ENCODE measurements at places on chromosomes 2 and 18.

DNA sequence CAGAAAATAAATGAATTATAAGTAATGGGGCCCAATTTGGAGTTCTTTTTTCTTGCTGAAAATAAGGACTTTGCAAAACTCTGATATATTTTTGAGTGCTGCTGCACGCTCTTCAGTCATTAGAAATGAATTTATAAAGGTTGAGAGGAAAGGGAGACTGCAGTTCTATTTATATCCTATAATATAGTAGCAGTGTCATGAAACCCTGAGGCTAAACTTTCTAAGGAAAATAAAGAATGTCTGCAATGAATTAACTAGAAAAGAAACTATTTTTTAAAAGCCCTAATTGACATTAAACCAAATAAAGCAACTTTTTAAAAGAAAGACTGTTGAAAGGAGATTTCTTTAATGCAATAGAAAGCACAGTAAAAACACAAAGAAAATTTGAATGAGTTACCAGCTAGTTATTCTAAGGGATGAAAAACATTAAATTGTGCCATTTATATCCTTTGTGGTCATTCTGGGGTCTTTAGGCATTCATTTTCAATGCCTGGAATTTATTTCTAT lies 1072.8 kb upstream of the TMEFF2 start:
- DNase-seq = no peak

DNA sequence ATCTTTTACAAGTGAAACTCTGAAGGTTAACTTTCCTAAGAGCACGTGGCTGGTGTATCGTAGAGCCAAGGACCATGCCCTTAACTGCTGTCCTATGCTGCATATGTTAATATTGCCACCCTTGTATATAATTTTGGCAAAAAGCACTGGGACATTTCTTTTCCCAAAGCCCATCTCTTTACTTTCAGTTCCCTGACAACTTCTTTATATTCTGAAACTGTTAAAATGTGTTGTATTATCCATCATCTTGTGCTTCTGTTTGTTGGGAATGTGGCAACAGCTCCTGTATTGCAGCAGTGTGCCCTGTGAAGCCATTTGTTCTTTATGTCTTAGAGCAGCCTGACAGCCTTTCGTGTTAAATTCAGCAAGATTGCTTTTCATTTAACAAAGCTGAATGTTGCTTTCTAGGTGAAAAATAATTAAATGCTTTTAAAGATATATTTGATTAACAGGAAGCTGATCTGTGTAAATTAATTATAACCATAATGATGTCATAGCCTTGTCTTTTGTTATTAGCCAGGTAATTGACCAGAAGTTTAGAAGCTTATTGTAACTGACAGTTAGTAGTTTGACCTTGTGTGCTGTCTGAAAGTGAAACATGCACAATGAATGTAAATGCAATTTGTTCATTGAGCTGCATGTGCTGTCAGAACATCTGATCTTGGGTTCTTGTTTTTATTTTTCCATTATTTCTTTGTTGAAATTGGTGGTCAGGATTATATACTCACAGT lies 9.7 kb downstream of the RHBDD1 start:
- DNase-seq = no peak

GRCh38 chr2:233270366-233270765 lies 18.9 kb downstream of the ATG16L1 start:
- no peak for DNase-seq

GRCh38 chr18:40868110-40868858 lies 1086.8 kb upstream of the PIK3C3 start:
- DNase-seq = no peak

- no peak for DNase-seq
Observed at GRCh38 chr18:48961547-48961946, 10.8 kb upstream of the SMAD7 start.

DNA sequence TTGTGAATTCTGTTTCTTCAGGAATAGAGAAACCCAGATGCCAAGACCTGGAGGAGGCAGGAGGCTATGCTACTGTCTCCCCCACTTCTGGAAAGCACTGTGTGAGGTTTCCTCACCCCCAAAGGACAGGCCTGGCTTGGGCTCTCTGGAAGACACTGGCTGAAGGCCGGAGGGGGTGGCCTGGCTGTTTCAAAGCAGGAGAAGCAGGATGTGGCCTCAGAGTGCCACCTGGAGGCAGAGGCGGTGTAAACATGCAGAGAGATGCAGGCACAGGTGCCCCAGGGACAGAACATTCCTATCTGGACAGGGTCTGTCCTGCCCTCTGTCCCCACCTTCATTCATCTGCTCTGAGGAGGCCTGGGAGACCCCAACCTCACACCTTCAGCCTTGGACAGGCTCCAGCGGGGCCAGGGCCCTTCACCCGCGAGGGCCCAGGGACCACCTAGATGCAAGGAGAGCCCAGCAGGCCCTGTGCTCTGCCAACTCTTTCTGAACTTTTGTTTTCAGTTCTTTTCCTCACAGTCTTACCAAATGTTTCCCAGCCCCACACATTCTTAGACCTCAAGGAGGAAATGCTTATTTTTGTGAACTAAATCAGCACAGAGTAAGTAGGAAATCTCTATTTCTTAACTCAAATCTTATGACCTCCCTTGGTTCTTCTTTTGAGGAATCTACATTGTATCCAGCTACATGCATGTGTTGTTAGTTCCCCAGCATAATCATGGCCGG lies 79.2 kb downstream of the LONRF2 start:
- peak; percentile 42 for DNase-seq

- no peak for DNase-seq
Observed at GRCh38 chr18:7945882-7946281, 378.8 kb downstream of the PTPRM start.

DNA sequence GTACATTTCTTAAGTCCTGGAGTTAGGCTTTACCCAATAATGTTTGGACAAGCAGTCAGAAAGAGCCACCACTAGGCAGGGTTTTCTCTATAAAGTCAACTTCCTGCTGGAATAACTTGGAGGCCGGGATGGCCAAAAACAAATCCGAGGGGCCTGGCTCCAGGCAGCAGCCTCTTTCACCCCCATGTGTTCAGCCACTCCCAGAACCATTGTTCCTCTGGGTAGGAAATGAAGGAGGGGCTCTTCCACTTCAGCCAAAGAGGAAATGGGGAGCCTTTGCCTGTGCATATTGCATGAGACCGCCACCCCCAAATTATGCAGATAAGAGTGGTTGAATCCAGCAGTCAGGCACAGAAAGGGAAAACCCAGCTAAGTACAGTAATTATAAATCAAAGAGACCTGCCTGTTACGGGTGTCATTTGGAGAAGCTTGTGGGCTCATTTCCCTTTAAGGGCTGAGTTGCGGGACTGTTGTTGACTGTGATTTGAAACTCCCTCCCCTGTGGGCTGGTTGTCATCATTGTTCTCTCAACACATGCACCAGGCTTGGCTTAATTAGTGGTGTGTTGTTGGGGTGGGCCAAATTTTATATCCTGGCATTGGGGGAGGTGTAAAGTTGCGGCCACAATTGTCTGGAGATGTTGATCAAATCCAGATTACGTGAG lies 212.8 kb upstream of the SOX11 start:
- no peak for DNase-seq

DNA sequence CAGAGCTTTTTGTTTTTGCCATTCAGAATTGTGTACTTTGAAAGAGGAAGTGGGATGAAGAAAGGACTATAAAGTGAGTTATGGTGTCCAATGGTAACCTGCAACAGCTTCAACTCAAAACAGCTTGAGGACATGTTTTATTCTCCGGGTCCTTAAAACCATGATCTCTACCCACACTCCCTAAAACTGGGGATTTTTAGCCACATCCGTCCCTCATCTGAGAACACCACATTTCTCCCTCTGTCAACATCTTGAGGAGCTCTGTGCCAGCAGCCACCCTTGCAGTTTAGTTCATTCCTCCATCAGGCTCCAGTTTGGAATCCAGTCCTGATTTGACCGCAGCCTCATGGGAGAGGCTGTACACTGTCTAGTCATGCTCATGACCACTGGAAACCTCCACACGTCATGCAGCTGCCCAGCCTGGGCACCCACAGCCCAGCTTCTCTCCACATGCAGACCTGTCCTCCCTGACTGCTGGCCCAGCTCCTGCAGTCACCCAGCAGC lies 62.6 kb downstream of the C18orf63 start:
- no peak for DNase-seq

GRCh38 chr2:187853381-187853791 lies 299.2 kb upstream of the TFPI start:
- no peak for DNase-seq

GRCh38 chr18:24727685-24728084 lies 267.2 kb downstream of the HRH4 start:
- no peak for DNase-seq

DNA sequence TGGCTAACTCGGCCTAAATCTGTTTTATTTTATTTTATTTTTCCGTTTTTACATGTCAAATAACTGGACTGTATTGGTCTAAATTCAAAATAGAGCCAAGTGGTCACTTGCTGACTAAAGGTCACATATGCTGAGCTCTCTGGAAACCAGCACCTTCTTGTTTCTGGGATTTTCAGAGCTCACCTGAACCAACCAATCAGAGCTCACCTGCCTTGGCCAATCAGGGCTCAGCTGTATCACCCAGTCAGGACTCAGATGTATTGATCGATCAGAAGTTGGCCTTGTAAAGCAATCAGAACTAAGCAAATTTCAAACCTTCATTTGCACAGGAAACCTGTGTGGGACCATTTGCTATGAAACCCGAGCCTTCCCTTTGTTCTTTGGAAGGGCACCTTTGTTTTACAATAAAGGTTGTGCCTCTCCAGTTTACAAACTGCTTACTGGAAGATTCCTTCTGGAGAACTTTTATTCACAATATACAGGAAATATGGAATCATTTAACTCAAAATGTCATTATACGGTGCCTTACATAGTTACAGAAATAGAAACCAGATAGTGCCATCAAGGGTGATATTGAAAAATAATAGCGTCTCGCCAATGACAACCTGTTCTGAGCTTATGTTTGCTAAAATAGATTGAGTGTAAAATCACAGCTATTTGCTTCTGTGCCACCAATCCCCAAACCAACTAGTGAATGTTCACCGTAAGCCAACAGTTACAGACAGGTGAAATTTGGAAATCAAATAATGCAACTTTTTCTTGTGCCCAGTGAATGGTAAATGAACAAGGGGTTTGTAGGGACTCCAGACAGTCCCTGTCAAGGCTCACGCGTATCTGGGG lies 17.3 kb upstream of the PSD4 start:
- DNase-seq = no peak

DNA sequence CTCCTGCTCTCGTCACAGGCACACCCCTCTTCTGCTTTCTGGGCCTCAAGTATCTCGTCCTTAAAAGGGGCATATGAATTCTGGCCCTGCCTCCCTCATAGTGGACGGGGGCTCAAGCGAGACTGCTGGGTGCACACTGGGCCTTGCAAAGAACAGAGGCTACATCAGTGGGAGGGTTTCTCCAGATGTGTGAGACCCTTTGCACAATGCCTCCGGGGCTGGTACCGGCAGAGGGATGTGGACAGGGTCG lies 25.0 kb downstream of the CRACDL start:
- DNase-seq = no peak

Measured in GM12892 (cell line).